Lower lobe of right lung (tissue), 2 donors: ENCODE measurements at places on chromosomes 16 and 17. TPM values are rescaled to one million over a fixed set of nuclear protein-coding genes. Genes with fewer than 3 reads are reported as not detected.

WNT3 gene
- 2.2 TPM for total RNA-seq

- H3K4me3 ChIP-seq, result no peak overlapping the region
- H3K27ac ChIP-seq, result no peak overlapping the region
- peaks cover 9% of the 10 kb centered on the region for H3K4me1 ChIP-seq
- H3K27me3 ChIP-seq, result no peaks in the 10 kb centered on the region
- DNase-seq, result no peak
- H3K36me3 ChIP-seq, result no peaks in the 10 kb centered on the region
Observed at GRCh38 chr17:27810211-27810901, 10.0 kb upstream of the NOS2 start.

- DNase-seq, result no peak
- no peaks in the 10 kb centered on the region for H3K4me1 ChIP-seq
Observed at GRCh38 chr16:50859628-50860360, 117.9 kb downstream of the CYLD start.

DHODH gene
- total RNA-seq, result 8.2 TPM

GINS2 gene
- 1.1 TPM for total RNA-seq

DNA sequence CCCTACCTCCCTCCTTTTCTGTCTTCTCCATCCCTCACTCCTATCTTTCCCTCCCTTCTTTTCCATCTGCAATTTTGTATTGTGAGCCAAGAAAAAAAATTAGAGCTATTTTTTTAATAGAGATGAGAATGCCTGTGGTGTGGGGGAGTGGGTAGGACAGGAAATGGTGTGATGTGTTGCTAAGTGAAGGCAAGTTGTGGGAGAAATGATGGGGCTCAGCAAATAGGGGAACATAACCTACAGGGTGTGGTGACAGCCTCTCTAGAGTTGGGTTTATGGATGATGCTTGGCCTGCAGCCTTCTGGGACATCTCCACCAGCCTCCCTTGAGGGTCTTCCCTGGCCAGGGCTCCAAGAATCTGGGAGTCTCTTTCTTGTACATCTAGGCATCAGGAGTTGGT, 163.1 kb upstream of the CACNG3 start:
- peaks cover 9% of the 10 kb centered on the region for H3K36me3 ChIP-seq
- H3K27ac ChIP-seq, result no peak overlapping the region
- H3K4me3 ChIP-seq, result no peak overlapping the region
- H3K4me1 ChIP-seq, result no peaks in the 10 kb centered on the region

DNA sequence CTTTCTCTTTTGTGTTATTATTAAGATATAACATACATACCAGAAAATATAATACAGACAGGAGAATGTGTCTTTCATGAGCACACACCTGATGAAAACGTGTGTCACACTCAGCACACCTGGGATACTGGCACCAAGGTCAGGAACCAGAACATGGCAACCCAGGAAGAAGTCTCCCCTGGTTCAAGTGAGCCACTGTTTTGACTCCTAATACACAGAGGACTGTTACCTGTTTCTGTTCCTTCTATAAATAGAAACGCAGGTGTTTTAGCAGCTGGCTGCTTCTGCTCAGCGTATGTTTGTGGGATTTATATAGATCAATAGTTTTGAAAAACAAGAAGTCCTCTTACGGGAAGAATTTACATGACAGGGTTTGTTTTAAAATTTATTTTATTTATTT, 3.5 kb downstream of the SEC14L1 start:
- DNase-seq, result no peak
- peaks cover 46% of the 10 kb centered on the region for H3K36me3 ChIP-seq
- H3K4me3 ChIP-seq, result peak overlapping the region; percentile 72
- peaks cover 67% of the 10 kb centered on the region for H3K4me1 ChIP-seq

GRCh38 chr17:38751144-38751807, 1.3 kb upstream of the PSMB3 start:
- peak overlapping the region; percentile 89 for H3K27ac ChIP-seq
- peaks cover 24% of the 10 kb centered on the region for H3K36me3 ChIP-seq
- no peak for DNase-seq
- peaks cover 63% of the 10 kb centered on the region for H3K4me1 ChIP-seq

GRCh38 chr16:12449795-12450194, 353.9 kb downstream of the CPPED1 start:
- no peak overlapping the region for H3K27ac ChIP-seq
- no peaks in the 10 kb centered on the region for H3K27me3 ChIP-seq
- no peaks in the 10 kb centered on the region for H3K4me1 ChIP-seq
- no peaks in the 10 kb centered on the region for H3K36me3 ChIP-seq
- no peak overlapping the region for H3K4me3 ChIP-seq

DNA sequence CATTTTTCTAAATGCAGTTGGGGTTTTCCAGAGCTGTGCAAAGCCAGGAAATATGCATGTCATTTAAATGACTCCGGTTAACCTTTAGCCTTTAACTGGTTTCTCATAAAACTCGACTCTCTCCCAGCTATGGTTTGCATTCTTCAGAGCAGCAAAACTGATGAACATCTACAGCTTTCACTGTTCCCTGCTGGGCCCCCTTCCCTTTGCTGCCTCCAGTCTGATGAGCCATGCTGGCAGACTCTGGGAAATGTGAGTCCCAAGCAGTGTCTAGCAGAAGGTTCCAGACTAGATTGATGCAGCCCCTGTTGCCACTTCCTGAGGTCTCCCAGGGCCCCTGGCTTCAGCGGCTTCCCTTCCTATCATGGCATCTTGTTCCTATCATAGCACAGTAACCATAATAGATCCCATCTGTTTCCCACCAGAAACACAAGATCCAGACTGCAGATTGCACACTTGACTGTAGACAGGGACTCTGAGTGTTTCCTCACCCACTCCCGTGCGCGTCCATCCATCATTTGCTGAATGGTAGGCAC, 135.4 kb downstream of the CLEC16A start:
- peaks cover 20% of the 10 kb centered on the region for H3K4me1 ChIP-seq
- no peak overlapping the region for H3K4me3 ChIP-seq
- no peaks in the 10 kb centered on the region for H3K36me3 ChIP-seq

PRAC2 gene
- not detected for total RNA-seq

ABCA9 gene
- 14.6 TPM for total RNA-seq
